ENCODE measurements at places on chromosomes 5 and 9.
A peak's percentile ranks its signal among the peaks of the same experiment; 100 is the strongest.

DNA sequence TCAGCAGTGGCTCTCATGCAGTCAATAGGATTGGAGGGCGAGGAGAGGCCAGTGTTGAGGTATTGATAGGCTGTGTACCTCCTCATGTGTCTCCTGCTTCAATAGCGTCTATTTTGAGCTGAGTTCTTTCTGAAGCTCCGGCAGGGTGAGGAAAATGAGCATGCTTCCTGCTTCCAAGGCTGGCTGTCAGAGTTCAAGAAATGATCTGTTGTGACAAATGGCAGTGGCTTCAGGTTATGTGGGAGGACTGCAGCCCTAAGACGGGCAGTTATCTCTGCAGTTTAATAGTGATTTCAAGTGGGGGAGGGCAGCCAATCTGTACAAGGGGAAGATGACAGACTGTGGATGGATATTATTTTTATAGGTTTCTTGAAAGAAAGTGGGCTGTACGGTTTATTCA, 54.0 kb upstream of the CXCL14 start:
- no peak for DNase-seq

GRCh38 chr5:98309785-98310598, 463.5 kb upstream of the RGMB start:
- DNase-seq: no peak

- DNase-seq: no peak
Measured at GRCh38 chr9:78144008-78144381, 91.9 kb upstream of the CEP78 start.

GRCh38 chr9:21402386-21403251, 6.3 kb upstream of the IFNA8 start:
- DNase-seq: peak; percentile 71

- peak; percentile 74 for DNase-seq
Measured at GRCh38 chr9:84697509-84698114, 28.1 kb downstream of the NTRK2 start.

DNA sequence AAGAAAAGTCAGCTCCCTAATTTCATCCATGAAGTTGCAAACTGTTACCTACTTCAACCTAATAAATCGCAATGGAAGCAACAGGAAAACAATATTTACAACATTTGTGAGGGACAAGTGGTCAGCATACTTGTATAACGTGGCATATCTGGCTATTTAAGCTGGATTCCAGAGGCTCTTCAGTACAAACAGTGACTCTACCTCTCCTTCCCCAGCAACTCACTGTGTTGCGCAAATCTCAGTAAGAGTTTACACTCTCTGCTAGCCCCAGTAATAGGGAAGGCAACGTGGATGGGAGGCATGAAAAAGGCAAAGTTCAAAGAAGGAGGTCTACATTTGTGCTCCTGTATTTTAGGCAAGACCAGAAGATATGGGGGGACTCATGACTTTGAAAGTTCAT, 18.9 kb upstream of the SEMA5A start:
- DNase-seq: no peak

DNA sequence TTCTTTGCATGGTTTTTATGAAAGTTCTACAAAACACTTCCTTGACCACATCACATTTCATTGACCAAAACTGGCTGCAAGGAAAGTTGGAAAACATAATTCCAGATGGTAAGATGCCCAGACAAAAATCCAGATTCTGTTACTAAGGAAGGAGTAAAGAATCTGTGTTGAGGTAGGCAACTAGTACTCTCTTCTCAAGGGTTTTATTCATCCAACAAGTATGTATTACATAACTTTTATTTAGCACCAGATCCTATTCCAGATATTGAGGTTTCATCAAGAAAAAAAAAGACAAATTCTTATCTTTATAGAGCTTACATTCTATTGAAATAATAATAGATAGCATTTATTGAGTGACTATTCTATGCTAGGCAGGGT, 43.2 kb upstream of the UGCG start:
- no peak for DNase-seq

DNA sequence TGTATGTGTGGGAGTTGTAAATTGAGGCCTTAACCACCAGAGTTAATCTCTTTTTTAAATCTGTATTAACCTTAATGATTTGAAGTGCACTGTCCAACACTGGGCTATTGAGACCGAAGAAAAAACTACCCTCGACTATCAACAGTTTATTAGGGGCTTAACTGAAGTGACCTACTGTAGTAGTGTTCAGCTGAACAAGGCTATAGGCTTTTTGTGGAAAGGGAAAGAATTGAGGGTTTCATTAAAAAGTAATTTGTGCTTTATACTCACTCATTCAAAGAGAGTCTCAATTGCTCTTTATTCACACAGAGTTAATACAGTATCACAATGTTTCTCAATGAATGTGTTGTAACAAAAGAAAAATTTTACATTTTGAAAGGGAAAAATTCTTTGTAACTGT, 267.5 kb downstream of the SLF1 start:
- DNase-seq: no peak

- DNase-seq: no peak
Measured at GRCh38 chr9:78295177-78295575, 1.7 kb upstream of the PSAT1 start.

DNA sequence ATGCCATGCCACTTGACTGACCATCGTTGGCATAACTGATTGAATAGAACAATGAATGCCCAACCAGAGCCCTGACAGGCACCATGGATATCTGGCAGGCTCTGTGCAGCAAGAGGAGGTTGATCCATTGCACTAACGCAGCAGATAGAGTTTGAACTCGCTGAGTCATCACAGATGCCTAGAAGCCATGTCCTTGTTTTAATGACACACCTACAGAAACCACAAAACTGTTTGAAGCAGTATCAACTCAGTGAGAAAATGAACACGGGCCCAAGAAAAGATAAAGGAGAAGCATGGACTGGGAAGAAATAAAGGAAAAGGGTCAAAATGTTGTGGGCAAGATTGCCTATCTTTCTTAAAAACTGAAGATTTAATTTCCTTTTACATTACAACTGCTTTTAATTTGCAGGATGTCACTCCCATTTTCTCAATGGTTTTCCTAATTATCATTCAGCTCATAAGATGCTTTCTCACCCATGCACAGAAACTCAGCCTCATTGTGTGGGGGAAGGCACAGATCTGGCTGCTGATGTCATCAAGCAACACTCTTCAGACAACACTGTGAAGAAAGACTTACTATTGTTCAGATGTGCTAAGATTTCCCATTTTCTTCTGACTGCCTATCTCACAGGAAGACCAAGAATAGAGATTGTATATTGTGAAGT, 129.0 kb downstream of the PIK3R1 start:
- no peak for DNase-seq

DNA sequence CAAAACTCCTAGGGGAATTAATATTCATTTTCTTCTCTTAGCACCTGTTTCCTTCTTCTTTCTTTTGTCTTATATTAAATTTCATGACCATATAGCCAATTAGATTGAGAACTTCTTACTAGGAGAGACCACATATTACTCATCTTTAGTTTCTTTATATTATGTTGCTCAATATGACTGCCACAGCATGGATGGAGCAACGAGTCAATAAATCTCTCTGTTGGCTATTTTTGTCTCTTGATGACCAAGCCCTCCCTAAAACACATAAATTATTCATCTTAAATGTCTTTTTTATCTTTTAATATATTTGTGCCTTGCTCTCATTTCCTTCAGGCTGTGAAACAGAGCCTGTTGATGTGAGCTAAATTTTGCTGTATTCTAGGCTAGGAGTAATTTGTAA, 123.0 kb downstream of the ADAMTSL1 start:
- no peak for DNase-seq

- peak; percentile 32 for DNase-seq
Measured at GRCh38 chr9:109307380-109308240, 13.2 kb downstream of the EPB41L4B start.

DNA sequence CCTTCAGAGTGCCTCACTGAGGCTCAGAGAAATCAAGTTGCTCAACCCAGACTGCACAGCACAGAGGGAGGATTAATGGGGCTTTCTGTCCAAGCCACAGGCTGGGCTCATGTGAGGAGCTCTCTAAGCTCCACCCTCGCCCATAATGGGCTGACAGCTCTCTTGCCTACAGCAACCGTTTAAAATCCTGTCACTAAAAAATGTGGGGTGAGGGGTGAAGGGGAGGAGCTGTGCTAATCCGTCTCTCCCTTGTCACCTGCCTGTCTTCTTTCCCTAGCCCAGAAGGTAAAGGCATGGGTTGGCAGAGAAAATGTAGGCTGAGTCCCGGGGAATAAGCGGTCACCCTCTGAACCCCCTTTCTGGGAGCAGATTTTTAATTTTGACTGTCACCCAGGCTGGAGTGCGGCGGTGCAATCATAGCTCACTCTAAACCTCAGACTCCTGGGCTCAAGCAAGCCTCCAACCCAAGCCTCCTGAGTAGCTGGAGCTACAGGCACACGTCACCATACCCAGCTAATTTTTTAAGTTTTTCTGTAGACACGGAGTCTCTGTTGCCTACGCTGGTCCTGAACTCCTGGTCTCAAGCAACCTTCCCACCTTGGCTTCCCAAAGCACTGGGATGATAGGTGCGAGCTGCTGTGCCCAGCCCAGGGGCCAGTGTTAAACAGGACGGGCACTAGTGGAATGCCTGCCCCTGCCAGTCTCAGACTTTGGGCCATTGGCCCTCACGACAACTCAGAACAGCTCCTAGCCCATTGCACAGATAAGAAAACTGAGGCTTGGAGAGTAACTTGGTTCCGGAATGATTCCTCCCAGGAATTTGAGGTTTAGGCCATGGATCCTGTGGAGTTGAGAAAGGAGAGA, 89.5 kb downstream of the LMX1B start:
- DNase-seq: no peak

DNA sequence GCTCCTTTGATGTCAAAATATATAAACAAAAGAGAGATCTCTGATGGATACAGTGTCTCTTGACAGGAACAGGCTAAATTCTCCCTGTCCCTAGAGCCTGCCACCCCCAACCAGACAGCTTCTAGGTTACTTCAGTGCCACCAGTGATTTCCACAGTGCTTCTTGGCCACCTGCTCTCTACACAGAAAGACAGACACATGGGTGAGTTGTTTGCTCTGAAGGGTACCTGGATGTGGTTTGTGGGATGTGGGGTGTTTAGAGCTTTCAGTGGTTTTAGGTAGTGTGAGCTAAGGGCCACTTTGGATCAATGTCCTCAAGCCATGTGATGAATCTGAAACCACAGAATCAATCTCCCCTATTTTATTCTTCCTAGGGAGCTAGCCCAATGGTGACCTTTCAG, 125.4 kb downstream of the ANKRD18B start:
- no peak for DNase-seq

GRCh38 chr9:87128844-87129493, 181.7 kb upstream of the GAS1 start:
- no peak for DNase-seq

- no peak for DNase-seq
Measured at GRCh38 chr5:103436656-103437055, 125.9 kb downstream of the NUDT12 start.

GRCh38 chr9:112784020-112784785, 33.6 kb downstream of the SNX30 start:
- peak; percentile 30 for DNase-seq

GRCh38 chr5:39714036-39714698, 289.4 kb upstream of the DAB2 start:
- peak; percentile 15 for DNase-seq

- DNase-seq: no peak
Measured at GRCh38 chr9:72533322-72533721, 11.9 kb downstream of the TMC1 start.

GRCh38 chr5:138472353-138472752, 7.1 kb downstream of the EGR1 start:
- DNase-seq: no peak

DNA sequence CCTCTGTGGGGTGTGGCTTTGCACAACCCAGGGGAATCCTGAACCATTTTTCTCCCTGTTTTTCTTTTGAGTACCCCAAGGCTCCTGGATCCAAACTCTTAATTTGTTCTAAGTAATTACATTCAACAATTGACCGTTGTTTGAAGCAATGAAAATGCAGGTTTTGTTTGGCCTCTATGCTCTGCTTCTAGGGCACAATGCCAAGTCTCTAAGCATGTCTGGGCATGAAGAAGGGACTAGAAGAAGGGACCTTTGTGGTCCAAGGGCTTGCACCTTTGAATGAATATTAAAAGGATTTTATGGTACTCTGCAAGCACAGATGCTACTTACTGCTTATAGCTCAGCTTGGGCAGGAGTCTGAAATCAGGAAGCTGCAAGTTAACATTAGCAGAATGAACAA, 6.6 kb upstream of the ENC1 start:
- DNase-seq: no peak

GRCh38 chr5:135350536-135350935, 48.5 kb downstream of the MACROH2A1 start:
- DNase-seq: no peak
